Vagina (tissue), 2 donors: ENCODE measurements at places on chromosomes 12 and 14.

GRCh38 chr14:43790681-43791080 is 716.4 kb downstream of the FSCB start:
- no peak for DNase-seq

DNA sequence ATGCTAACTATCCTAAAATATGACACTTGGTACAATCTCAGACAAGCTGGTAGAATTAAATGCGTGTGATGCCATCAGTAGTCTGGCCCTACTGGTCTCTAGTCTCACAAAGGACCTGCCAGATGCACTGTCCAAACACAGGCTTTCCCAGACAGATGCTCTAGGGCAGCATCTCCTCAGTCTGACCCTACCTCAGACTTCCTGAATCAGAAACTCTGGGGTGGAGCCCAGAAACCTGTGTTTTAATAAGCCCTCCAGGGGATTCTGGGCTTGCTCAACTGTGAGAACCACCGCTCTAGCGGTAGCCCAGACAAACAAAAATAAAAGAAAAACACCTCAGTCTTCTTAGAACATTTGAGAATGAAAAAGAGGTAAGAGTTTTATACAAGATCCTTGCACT is 48.0 kb downstream of the BDKRB1 start:
- no peak for DNase-seq

GRCh38 chr14:40025101-40025500 is 592.9 kb upstream of the FBXO33 start:
- no peak for DNase-seq

DNA sequence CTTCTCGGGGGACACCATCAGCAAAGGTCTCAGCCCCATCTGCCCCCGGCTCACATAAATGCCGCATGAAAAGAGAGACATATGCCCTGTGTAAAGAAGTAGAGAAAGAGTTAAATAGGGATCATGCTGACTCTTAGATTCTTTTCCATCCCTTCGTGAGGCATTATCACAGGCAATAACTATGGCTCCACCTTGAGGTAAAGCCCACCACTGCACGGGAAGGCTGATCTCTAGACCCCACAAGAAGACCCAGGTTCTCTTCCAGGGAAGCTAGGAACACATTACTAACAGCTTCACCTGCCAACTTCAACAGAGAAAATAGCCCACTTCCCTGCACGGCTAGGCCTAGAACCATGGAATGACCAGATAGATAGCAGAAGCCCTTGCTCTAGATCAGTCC is 14.1 kb upstream of the NOP2 start:
- DNase-seq, result no peak

- no peak for DNase-seq
Observed at GRCh38 chr12:43806737-43807072, 588 bp upstream of the TWF1 start.

DNA sequence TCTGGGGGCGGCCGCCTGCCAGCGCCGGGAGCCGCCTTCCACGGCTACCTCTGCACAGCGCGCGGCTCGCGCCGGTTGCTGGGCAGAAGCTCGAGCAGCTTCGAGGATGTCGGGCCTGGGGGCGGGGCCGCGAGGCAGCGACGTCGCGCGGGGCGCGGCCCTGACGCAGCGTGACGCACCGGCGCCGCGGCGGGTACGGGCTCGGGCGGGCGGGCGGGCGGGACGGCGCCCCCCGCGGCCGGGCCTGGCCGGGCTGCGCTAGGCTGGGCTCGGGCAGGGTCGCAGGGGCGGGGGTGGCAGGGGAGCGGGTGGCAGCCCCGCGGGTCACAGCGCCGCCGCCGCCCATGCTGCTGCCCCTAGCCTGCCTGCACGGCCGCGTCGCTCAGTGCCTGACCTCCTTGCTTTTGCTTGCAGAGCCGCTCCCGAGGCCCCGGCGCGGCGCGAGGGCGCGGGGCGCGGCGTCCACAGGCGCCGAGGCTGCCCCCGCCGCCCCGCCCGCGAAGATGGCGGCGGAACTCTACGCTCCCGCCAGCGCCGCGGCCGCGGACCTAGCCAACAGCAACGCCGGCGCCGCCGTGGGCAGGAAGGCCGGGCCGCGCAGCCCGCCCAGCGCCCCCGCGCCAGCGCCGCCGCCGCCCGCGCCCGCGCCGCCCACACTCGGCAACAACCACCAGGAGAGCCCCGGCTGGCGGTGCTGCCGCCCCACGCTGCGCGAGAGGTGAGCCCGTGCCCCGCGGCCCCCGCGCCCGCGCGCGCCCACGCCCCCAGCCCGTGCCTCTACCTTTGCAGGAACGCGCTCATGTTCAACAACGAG is at the start of gene BTBD6:
TSS of gene BTBD6 (plus strand) at position 166 of the 814 bp plus-strand sequence. CDS start at position 345, 179 bp downstream.
- no peak for DNase-seq

DNA sequence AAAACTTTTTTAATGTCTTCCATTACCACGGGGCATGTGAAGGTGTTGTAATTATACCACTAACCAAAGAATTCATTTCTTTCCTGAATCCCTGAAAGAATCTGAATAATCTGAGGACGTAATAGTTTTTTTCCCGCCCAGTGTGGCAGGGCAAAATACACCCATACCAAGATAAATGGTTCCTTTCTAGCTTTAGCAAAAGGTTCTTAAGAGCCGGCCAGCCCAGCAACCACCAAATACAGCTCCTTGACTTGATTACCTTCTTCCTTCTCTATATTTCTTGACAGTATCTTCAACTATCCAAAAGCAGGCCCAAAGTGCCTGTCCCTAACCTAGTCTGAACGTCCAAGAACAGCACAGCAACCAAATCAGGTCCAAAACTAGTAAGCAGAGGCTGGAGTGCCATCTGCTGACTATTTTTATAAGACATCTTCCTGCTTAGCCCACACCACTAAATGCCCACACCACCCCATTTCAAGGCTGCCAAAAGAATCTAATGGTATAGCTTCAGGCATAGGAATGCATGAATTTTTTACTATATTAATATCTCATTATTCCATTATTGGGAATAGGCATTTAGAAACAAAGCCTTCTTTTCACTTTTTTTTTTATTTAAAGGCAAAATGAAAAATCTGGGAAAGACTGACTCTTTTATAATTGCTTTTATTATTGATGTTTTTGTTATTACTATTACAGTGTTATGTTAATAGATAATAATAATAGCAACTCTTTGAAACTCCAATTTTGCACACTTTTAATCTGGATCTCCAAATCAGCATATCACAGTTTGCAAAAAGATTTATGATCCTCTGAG is 524.4 kb downstream of the MED13L start:
- DNase-seq, result no peak

DNA sequence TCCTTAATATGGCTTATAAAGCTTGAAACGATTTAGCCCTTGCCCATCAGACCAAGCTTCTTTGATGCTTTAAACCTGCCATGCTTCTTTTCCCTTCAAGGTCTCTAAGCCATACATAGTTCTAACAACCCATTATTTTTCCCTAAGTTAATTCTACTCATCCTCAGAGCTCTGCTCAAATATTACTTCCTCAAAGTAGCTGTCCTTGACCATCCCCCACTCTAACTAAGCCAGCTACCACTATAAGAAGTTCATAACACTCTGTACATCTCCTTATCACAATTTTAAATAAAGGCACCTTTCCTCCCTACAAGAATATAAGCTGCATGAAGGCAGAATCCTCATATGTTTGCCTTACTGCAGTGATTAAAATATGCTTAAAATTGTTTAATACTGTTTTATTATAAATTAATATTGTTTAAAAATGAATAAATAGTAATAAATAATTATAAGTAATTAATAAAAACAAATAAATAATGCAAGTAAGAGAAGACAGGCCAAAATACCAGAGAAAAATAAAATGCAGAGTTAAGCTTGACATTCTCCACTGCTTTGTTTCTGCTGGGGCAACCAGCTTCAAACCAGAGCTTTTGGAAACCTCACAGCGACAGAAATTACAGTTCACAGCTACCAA is 76.8 kb downstream of the NUMB start:
- DNase-seq, result no peak

GRCh38 chr12:1212526-1212925 is 221.5 kb downstream of the ERC1 start:
- DNase-seq, result no peak

DNA sequence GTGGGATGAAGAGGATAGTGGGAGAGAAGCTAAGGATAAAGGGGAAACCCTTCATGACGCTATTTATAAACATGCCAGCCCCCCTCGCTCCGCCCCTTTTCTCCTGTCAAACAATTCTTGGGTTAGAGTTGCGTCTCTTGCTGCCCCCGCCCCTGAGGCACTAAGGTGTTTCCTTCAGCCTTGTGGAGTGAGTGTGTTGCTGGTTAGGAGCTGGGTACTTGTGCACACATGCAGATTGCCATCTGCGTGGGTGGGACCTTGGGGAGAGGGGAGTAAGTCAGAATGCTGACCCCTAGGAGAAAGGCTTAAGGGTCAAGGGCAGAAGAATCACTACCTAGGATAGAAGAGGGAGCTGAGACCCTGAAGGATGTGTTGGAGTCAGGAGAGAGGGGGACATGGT is 5.4 kb downstream of the FOXJ2 start:
- no peak for DNase-seq

DNA sequence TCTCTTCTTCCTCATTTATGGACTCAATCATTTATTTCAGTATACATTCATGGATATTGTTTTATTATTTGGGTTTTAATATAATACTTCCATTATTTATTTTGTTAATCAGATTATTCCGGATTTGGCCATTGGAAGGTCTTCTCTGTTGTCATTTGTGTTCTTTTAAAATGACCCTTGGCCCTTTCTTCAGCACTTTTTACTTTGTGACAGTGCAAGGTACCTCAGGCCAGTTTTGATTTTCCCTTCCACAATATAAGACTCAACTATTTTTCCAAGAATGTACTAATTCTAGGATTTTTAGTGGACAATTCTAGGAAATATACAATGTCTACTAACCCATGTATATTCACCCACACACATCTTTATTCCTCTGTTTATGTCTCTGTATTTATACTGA is 521.4 kb upstream of the FOXG1 start:
- DNase-seq, result no peak

DNA sequence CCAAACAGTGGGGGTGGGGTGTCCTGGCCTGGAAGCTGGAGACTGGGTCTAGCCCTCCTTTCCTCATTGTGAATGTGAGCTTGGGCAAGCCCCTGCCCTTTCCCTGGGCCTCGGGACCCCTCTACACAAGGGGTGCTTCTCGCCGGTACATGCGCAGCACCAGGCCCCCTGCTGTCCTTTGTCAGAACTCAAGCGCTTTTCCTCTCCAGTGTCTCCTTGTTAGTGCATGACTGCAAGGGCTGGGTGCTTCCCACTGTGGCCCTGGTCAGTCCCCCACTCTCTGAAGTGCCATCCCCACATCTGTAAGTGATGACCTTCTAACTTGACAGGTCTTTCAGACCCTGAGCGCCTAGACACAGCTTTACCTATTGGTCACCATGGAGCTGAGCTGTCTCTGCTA is 44.2 kb downstream of the DEGS2 start:
- no peak for DNase-seq

DNA sequence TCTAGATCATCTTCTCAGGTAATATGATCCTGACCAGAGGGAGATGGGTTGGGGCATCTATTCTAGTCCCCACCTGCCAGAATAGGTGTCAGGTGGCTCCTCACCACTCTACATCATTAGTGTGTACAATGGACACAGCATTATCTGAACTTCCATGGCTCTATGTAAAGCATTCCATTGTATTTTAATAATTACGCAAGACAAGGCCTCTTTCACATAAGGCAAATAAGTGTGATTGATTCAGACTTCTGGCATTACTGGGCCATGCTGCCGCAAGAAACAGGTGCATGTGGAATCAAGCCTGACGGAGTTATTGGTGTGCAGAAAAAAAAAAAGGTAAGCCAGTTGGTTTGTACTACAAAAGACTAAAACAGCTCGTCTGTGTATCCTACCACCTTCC is 3.1 kb upstream of the DDHD1 start:
- no peak for DNase-seq

DNA sequence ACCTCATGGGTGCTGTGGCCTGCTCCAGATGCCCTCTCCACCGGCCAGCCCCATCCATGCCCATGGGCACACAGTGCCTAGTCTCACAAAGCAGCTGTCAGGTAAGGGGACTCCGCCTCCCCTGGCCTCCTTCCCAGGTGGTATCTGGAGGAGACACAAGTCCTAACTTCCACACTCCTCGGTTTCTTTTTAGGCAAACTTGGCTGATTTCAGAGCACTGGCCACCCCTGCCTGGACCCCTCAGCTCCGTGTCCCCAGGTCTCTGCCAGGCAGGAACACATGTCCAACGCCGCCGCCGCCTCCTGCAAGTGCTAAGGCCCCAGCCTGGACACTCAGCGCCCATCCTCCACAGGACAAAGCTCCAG is 324.1 kb upstream of the DIO3 start:
- DNase-seq, result no peak

DNA sequence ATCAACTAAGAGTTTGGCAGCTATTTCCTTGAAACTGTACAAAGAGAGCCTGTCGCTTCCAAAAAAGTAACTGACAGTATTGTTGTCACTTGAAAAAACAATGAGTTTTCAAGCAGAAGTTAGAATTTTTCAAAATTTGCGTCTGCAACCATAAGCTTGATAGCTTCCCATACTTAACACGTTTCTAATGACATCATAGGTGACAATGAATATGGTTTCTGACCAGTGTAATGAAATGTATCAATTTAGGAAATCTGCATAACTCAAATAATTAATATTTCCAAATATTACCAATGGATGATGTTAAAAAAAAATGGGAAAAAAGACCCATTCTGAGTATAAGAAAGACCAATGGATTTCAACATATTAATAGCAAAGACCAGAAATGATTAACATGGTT is 165.4 kb upstream of the CRY1 start:
- no peak for DNase-seq
